ENCODE measurements at places on chromosomes 2 and 18.
A peak's percentile ranks its signal among the peaks of the same experiment; 100 is the strongest.

DNA sequence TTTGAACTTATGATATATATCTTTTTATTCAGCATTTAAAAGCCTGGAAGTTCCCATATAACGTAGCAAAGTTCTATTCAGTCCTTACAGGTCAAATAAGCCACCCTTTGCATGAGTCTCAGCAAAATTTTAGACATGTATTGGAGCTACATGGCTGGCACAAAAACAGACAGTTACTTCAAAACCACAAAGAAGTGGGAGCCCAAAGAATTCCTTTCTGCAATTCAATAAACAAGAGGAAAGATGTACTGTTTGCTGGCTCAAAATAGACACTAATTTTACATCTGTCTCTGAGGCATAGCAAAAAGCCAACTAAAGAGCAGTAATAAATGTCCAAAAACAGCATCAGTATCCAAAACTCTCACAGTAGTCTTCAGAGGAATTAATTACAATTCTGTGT is 87.0 kb downstream of the ZEB2 start:
- DNase-seq = no peak

- DNase-seq = no peak
Observed at GRCh38 chr2:77664491-77664890, 142.3 kb upstream of the LRRTM4 start.

- no peak for DNase-seq
Observed at GRCh38 chr2:236762628-236763027, 193.0 kb downstream of the ACKR3 start.

- DNase-seq = no peak
Observed at GRCh38 chr2:173231042-173231441, 123.6 kb upstream of the CDCA7 start.

DNA sequence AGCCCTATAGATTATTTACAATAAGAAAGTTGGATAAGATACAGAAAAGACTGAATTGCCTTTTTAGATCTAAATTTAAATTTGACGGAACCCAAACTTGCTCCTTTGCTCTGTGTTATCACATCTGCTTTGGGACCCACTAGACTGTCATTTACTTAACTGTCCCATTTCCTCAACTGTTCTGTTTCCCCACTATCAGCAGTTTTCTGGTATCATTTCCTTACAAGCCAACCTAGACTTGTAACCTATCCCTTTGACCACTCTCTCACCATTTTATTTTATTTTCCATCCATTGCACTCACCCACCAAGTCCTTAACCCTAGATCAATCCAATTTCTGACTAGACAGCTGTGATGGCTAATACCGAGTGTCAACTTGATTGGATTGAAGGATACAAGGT is 38.6 kb upstream of the CD28 start:
- no peak for DNase-seq

- DNase-seq = no peak
Observed at GRCh38 chr2:15287447-15288184, 273.5 kb downstream of the NBAS start.

- no peak for DNase-seq
Observed at GRCh38 chr2:147098940-147099339, 745.9 kb upstream of the ACVR2A start.

DNA sequence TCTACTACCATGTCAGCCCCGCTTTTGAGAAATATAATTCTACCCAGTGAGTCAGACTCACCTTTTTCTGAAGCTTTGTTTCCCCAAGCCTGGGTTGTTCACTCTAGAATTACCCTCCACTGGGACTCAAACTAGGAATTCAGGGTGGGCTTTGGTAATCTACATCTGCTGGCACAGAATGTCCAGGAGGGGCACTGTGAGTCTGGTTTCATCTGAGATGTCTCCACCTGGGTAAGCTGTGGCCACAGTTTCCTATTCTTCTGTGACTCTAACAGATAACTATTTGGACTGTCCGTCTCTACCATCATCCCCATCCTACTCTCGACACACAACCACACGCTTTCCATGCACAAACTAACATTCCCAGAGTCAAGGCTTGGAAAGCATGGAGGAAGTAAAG is 457.2 kb downstream of the STK39 start:
- no peak for DNase-seq

GRCh38 chr2:219042750-219043149 is 1.4 kb upstream of the CFAP65 start:
- DNase-seq = no peak

GRCh38 chr2:150007815-150008430 is 420.3 kb upstream of the MMADHC start:
- no peak for DNase-seq

DNA sequence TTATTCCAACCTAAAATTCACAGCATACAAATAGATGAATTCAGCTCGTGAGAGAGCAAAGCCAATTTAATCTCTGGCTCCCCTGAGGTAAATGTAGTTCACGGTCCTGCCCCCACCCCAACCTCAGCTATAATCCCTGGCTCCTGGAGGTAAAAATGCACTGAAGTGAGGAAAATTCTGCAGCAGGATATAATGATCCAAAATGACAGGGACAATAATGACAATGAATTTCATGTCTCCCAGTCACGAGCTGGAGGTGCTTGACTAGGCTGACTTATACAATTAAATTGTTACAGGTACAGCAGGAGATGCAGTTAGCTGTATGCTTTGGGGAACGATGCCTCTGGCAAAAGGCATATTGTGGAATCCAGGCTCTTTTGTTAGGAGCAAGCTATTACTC is 82.0 kb downstream of the GPD2 start:
- no peak for DNase-seq

GRCh38 chr2:165149439-165149838 is 54.4 kb downstream of the SCN3A start:
- DNase-seq = peak; percentile 68

DNA sequence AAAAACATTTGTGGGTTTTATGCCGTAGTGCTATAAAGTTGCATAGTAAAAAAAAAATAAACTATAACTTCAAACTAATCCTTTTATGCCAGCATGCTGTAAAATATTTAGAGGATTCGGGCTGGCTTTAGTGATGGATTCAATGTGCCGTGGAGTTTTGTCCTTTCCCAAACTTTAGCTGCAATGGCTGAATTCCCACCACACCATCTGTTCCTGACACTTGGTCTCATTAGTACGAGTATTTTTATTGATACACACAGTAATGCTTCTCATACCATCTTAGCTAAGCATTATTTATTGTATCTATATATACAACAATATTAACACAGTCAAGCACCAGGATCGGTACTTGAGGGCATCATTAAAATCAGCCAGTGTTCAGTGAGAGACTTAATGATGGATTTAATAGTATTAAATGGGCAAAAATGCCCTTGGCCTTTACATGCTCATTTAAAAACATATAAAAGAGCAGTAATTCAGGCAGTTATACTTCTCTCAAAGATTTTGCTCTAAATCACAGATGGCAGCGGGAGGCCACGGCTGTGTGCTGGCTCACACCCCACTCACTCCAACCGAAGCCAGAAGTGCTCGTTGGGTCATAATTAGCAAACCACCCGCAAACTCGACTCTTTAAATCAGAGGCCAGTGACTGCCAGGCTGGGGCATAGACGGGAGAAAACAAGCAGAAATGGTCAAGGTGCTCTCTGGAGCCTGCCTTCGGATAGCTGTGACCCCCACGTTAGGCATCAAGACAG is 297.0 kb upstream of the REV1 start:
- no peak for DNase-seq

- DNase-seq = peak; percentile 64
Observed at GRCh38 chr2:6933911-6934310, 16.7 kb downstream of the RNF144A start.

DNA sequence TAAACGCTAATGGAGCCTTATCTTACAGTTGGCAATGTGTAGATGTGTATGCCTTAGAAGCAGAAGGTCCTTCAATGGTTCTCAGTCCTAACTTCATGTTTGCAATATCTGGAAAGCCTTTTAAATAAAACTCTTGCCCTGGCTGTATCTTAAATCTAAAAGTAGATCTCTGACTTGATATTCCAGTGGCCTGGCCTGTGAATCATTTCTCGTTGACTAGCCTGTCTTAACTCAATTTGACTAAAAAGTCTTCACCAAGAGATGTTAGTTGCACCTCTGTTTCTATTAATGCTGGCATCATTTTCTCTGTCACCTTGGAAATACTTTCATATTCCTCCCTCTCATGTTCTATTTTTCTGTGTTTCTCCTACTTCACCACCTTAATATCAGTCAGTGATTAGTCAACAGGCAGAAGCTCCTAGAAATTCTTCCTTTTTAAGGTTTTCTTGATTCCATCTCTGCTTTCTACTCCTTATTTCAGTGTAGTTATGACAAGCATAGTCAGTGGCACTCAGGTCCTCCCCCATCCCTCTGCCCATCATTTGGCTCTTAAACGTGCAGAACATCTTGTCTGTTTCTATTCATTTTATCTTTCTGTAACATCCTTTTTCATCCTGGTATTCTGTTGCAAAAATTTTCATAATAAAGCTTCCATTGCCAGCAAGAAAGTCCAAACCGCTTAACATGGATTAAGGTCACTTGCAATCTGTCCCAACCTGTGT is 4.3 kb downstream of the ITGAV start:
- no peak for DNase-seq

DNA sequence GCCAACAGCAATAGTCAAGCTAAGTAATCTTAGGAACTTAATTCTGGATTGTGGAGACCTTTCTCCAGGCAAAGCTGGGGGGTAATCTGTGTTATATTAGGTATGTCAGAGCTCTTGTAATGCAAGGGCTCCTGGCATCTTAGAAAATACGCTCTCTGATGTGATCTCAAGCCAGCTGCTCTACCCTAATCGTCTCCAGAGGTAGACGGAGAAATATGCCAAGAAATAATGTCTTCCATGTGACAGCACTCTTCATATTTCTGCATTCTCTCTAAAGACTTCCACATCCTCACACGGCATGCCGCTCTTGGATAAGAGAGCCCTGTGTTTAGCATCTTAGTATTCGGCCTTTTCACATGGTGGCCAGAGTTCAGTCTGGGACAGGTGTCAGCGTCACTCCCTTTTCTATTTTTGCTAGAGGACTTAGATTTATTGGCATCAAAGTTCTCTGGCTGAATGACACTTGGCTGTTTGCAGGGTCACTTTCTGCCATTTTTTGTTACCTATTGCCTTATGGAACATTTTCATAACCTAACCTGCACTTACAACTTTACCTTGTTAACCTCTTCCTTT is 25.2 kb downstream of the CAPN13 start:
- DNase-seq = no peak

DNA sequence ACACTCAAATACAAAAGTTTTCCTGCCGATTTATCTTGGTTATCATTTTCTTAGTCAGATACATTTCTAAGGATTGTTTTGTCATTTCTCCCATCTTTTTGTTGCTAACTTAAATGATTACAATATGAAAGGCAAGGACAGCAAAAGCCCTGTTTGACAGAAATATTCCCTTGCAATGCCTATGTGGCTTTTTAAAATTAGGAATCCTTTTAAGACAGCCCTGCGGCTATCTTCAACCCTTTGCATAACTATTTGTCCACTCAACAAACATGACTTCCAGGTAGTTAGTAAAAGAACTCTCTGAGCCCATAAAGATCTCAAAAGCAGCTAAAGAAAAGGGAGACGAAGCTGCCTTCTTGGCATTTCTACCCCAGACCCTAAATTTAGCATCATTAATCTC is 179.7 kb upstream of the CDH20 start:
- no peak for DNase-seq

DNA sequence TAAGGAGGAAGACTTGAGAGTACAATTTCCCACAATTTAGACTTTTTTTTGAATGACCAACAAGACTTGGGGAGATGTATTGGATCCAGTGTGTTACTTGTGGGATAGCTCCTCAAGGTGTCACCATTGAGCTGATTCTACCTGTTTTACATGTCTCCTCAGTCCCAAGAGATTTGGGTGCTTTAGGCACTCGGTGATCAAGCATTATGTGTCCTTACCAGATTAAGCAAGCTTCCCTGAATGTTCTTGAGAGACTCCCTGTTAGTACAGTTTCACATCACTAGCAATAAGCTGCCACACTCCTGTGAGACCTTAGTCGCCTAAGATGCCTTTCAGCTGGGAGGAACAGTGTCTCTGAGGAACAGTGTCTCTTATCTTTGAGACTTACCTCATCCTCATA is 384.3 kb upstream of the SYT4 start:
- peak; percentile 12 for DNase-seq

DNA sequence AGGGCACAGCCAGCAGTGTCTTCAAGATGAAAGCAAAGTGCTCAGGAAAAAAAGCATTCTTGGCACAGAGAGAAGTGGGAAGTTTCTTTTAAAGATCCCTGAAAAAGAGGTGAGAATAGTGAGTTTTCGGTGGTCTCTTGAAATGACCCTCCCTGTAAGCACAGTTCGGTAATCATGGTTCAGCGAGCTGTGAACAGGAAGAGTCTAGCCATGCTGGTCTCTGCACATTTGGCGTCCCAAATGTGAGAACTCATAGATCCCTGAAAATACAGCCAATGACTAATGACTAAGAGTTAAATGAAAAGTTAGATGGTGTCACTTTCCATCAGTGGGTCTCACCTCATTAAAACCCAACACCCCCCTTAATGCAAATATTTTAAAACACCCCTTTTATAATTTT is 3.4 kb downstream of the IL1R1 start:
- DNase-seq = no peak

GRCh38 chr2:223300326-223300725 is 248.3 kb downstream of the KCNE4 start:
- no peak for DNase-seq

DNA sequence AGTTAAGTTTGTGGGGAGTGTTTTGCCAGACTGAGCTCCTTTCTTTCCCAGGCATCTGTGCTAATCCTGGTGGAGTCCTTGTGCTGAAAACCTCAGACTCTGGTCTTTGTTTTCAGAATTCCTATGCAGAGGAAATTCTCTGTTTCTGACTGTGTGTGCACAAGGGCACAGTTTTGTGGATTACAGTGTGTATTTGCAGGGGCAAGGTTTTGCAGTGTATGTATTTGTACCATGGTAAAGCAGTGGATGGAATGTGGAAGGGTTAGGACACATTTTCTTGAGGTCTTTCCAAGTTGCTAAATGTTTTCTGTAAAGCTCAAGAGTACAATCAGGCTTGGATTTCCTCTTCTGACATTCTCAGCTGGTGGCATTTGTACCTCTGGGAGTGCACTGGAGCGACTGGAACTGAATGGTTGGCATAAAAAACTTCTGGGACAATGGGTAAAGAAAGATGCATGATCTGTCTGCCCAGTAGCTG is 139.5 kb upstream of the RND3 start:
- no peak for DNase-seq

DNA sequence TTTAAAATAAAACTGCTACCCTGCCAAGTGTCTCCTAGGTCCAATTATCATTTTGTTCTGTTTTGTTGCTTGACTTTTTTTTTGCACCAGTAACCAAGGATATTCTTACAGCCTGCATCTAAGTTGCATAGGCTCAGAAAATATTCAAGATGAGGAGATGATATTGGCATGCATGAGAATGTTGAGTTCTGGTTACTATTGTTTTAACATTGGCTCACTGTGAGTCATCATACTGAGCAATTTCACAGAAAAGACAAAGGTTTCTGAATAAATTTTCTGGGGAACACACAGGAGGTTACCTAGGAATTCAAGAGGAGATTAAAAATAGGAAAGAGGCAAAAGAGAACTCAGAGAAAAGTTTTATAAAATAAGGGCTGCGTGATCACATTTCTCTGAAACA is 84.8 kb upstream of the POU3F3 start:
- DNase-seq = no peak

GRCh38 chr18:60050821-60051220 is 151.0 kb downstream of the PMAIP1 start:
- DNase-seq = no peak

GRCh38 chr2:3251946-3252345 is 125.7 kb downstream of the EIPR1 start:
- DNase-seq = no peak

GRCh38 chr2:227295806-227296205 is 29.2 kb upstream of the MFF start:
- no peak for DNase-seq

Measured in common myeloid progenitor, CD34-positive (primary cell).